ENCODE measurements at places on chromosomes 1 and 21.
A peak's percentile ranks its signal among the peaks of the same experiment; 100 is the strongest.

DNA sequence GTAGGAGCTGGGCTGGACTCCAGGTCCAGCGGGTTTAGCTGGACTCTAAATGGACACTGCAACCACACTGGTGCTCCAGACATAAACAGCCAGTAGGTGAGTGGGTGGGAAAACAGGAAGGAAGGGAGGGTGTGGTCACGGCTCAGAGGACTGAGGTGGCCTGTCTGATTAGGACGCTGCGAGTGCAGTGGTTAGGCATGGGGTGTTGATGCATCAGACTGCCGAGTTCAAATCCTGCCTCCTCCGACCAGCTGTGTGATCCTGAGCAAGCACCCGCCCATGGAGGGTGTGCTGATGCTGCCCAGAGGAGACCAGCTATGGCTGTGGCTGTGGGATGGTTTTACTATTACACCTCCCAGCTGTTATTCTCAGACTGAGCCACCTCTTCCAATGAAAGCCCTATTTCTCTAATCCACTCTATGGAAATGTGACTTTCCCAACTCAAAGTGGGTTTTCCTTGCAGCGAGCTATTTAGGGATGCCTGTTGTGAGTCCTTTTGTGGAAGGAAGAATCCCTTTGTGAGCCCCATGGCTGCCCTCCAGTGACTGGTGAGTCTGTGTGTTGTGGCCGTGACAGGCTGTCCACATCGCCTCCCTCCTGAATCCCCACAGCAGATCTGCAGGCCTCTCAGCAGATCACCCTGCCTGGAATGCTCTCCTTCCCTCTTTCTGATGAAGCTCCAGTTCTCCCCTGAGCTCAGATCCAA lies 56.6 kb upstream of the EDN2 start:
- no peak for DNase-seq

DNA sequence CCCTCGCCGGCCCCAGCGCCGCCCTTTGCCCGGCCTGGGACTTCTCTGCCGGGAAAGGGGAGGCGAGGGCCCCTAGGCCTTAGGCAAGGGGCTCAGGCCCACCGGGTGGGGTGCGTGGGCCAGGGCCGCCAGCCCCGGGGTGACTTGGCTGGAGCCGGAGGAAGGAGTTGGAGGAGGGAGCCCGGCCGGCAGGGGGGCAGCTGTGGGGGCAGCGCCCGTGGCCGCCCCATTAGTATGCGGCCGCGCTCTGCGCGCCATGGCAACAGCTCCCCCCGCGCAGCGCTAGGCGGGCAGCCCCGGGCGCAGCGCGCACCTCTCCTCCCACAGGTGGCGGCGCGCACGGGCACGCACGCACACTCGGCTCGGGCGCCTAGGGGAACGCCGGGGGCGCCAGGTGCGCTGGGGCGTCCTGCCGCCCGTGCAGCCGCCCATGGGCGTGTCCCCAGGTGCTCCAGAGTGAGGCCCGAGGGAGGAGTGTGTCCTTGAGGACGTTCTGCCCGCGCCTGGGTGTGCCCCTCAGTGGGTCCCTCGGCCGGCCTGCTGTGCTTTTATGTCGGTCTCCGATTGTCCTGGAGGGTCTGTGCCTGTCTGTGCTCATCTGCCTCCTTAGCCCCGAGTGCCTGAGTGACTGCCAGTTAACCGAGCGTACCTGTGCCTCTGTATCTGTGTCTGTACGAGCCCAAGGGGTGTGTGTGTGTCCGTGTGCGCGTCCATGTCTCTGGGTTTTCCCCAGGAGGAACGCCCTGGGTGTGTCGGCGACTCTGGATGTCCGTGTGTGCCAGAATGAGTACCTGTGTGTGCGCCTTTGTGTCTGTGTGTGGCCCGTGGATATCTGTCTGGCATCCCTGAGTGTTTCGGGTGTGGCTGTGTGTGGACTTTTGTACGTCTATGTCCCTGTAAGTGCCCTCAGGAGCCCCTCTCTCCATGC lies 38.2 kb upstream of the WASF2 start:
- peak; percentile 67 for DNase-seq

DNA sequence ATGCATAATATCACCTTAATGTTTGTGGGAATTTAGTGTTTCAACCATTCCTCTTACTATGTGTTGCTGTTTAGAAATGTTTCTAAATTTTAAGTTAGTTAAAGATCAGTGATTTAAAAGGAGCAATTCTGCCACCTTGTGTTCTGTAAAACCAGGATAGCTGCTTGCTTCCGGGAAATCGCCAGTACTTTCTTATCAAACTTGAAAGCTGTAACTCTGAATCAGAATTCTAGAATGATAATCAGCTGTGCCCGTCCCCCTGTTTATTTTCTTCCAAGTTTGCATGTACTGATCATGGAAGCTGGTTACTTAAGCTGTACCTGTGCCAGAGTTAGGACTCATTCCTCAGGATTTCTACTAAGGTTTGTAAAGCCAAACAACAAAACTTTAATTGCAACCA lies 656.4 kb downstream of the LTN1 start:
- DNase-seq: no peak

DNA sequence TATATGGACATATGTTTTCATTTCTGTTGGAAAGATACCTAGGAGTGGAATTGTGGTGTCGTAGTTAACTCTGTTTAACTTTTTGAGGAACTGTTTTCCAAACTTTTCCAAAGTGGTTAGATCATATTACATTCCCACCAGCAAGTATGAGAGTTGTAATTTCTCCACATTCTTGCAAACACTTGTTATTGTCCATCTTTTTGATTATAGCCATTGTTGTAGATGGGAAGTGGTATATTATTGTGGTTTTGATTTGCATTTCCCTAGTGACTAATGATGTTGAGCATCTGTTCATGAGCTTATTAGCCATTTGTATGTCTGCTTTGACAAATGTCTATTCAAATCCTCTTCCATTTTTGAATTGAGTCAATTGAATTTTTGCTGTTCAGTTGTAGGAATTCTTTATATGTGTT lies 19.8 kb downstream of the CAMTA1 start:
- DNase-seq: no peak

- DNase-seq: no peak
Observed at GRCh38 chr1:108767115-108767514, 20.6 kb downstream of the STXBP3 start.

DNA sequence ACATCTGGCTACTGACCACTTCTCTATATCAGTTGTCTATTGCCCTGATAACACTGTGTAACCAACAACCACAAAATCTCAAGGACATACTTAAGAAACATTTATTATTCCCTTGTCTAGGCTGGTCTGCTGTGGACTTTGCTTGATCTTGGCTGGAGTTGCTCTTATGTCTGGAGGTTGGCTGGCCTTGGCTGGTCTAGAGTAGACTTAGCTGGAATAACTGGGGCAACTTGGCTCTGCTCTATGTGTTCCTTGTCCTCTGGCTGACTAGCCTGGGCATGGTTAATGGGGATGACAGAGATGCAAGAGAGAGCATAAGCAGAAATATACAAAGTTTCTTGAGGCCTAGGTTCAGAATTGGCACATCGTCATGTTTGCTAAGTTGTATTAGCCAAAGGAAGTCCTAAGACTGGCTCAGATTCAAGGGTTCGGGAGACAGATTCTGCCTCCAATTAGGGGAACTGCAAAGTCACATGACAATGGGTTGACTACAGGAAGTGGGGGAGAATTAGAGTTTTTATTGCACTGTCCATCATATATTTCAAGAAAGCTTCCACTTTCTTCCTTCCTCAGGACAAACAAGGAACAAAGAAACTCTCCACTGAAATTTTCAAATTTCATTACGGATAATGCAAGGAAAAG lies 61.4 kb upstream of the HMCN1 start:
- DNase-seq: no peak

DNA sequence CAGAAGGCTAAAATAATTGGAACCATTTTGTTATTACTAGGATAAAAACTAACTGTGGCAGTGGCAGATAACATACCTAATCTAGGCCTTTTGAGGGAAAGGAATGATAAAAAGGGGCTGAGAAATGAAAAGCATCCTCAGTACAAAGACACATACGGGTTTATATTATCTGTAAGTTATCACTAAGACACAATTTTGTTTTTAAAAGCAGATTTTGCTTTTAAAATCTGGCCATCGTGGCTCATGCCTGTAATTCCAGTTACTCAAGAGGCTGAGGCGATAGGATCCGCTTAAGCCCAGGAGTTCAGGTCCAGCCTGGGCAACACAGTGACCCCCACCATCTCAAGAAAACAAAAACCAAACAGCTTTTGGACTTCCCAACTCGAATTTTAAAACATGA lies 24.8 kb upstream of the HP1BP3 start:
- no peak for DNase-seq

- DNase-seq: no peak
Observed at GRCh38 chr1:227549892-227550291, 13.5 kb upstream of the ZNF678 start.

DNA sequence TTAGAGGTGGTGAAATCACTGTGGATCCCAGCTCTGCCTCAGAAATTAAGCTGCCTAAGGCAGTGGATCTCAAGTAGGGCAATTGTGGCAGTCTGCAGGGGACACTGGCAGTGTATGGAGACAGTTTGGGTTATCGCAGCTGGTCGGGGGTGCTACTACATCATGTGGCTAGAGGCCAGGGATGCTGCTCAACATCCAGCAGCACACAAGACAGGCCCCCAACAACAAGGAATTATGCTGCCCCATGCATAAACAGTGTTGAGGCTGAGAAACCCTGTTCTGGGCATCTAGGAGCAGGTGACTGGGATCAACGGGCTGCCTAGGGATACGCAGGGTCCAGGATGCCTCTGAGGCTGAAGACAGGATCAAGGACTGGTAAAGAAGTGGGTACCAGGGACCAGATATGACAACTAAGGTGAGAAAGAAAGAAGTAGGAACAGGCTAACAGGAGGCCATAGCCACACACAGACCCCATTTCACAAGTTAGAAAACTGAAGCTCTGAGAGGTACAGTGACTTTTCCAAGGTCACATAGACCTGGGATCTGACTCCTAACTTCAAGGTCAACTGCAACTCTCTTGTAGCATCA lies 8.7 kb downstream of the BATF3 start:
- DNase-seq: no peak

DNA sequence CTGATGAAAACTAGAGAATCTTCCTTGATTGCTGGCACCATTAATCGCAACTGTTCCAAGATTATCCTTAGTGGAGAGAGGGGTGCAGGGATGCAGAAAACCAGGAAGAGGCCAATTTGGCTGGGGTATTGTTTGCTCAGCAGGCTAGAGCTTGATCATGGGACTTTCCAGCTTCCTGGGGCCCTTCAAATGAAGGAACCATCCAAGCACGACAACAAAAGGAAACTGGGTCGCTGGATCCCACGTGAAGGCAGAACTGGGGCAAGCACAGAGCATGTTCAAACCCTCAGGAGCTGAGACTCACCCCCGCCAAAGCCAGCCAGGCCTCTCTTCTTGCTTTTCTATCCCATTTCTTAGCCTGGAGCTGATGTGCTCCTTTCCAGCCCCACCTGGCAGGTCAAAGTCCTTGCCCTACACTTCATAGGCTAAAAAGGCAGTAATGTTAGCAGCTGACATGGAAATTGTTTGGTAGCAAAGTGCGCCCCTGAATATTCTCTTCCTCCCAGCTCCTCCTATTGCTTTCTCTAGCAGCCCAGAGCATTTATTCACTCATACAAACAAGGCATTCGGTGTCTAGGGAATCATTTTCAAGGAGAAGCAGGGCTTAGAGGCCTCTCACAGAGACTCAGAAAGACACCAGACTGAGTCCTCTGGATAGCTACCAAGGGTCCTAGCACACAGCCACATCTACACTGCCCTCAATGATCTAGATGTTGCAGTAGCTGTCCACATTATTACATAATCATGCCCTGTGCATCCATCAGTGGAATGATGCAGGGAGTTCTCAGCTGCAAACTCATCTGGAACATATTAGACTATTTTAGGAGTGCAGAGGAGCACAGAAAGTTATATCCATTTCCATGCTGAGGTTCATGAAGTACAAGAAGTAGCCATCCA lies 11.5 kb downstream of the KCNA2 start:
- DNase-seq: no peak

DNA sequence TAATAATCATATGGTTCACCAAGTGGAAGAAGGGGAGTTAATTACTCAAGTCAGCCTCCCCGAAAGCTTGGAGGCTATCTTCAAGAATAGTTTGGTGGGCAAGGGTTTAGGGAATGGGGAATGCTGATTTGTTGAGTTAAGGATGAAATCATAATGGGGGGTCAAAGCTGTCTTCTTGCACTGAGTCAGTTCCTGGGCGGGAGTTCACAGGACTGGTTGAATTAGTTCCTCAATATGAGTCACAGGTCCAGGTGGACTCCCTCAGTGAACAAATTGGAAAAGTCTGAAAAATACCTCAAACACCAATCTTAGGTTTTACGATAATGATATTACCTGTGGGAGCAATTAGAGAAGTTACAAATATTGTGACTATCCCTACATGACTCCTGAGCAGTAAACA lies 115.2 kb upstream of the COA6 start:
- DNase-seq: no peak

DNA sequence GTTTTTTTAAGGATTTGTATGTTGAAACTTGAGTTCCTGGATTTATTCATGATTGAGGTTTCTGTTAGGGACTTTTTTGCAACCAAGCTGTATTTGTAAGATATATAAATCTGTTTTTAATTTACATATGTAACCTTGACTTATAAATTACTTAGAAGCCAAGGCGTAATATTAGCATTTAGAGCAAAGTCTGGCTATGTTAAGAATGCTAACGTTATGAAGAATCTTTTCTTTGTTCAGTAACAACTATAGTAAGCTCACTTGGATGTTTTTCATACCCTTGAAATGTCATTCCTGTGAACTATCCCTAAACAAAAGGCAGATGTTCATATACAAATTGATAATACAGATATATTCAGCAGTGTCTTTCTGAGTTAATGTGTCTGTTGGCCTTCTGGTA lies 155.3 kb downstream of the MAGI3 start:
- no peak for DNase-seq

DNA sequence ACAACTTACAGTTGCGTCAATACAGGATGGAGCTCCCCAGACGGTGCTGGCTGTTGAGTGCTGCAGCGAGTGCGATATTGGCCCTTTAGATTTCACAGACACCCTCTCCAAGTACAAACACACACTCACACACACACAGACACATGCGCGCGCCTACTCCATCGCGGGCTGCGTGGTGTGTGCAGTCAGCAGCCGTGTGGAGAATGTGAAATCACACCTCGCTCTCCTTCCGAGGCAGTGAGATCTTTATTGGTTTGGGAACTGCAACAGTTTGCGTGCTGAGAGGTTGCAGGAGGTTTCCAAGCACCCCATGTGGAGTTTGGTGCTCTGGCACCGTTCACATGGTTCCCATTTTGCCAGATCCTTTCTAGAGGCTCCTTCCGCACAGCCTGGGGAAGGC lies 372.2 kb downstream of the RRAGC start:
- DNase-seq: no peak

GRCh38 chr1:80053613-80054012 lies 1047.1 kb upstream of the ADGRL4 start:
- no peak for DNase-seq

DNA sequence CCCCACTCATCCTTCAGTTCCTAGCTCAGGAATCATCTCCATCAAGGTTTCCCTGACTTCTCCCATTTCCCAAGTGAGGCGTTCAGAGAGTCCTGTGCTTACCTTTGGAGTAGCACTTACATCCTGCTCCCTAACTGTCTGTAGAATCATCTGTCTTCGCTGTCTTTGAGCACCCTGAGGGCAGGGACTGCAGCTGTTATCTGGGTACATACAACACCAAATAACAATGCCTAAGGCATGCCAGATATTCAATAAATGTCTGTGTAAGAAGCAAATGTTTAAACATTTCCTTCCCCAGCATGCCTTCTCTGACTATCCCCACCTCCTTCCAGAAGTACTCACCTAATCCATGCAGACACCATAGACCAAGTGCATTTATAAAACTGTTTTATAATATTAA lies 65.4 kb downstream of the JAK1 start:
- DNase-seq: no peak

GRCh38 chr21:31622397-31622796 lies 37.1 kb upstream of the SOD1 start:
- no peak for DNase-seq

- DNase-seq: no peak
Observed at GRCh38 chr1:150106341-150106740, 38.8 kb downstream of the VPS45 start.
